Neural progenitor cell (in vitro differentiated cells): ENCODE measurements at places on chromosomes 1 and 21.

DNA sequence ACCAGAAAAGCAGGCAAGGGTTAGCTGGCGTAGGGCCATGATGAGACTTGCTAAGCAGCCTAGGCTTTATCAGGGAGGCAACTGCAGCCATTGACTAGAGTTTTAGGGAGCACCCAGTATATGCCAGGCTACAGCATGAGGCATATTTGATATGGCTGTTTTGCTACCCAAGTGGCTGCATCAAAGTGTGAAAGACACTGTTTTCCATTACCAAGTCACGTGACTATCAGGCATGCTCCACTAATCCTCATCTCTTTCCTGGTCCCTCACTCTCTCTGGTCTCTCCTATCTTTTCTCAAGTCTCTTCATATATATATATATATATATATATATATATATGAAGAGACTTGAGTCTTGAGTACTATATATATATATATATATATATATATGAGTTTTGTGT, 206.7 kb upstream of the POU3F1 start:
- DNase-seq, result no peak

- no peak for DNase-seq
These were observed 297.1 kb upstream of the ZRANB2 start for GRCh38 chr1:71377886-71378285.

DNA sequence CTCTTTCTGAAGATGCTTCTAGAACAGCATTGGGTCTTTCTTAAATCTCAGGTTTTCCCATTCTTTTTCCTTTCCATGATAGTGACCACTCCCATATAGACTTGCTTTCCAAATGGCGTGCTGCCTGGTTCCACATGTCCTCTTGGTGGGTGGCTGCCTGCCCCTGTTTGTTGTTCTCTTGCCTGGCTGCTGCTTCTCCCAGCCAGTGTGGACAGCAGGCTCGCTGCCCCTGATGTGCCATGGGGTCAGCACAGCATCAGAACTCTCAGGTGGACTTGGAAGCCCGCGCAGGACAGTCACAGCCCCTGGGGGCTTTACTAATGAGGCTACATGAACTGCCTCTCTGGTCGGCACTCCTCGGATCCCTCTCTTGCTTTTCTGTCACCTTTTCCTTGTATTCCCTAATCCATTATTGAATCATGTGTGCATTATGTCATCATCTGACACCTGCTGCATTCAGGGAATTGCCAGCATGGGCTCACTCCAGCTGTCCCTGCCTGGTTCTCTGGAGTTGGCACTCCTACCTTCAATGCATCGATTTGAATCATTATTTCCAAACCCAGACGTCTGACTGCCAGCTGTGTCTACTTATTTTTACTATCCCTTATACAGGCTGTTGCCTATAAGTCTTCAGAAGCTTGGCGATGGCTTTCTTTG, 100.5 kb upstream of the COA6 start:
- no peak for DNase-seq

DNA sequence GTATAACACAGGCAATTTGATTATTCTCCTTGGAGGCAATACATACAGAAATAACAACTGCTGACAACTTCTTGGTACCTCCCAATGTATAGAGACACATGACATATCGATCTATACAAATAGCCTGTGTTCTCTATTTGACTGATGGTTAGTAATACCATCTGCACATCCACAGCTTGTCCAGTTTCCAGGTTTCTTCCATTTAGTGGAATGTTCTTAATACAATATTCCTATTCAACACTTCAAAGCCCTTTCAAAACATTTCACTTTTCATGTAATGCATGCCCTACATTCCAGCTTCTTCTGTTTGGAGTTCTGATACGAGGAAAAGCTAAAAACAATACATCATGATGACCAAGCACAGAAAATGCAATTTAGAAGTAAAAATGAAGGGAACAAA, 37.0 kb upstream of the GORAB start:
- DNase-seq, result no peak

GRCh38 chr1:218461351-218461750, 116.2 kb downstream of the TGFB2 start:
- no peak for DNase-seq

DNA sequence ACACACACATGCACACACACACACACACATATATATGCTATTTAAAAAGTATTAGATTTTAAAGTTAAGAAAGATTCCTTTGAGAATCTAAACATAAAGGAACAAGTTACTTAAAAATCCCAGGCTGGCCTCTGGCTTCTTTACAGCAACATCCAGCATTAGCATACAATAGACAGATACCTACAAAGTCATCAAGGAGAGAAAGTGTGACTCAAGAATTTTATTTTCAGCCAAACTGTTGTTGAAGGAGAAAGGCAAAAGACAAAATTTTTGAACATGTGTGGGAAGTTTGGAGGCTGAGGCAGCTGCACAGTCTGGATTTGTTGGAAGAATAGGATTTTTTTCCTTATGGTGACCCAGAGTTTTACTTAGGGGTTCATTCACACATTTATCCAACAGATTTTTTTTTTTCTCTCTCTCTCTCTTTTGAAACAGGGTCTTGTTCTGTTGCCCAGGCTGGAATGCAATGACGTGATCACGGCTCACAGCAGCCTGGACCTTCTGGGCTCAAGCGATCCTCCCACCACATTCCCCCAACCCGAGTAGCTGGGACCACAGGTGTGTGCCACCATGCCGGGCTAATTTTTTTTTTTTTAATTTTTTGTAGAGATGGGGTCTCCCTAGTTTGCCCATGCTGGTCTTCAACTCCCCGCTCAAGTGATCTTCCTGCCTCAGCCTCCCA, 24.0 kb upstream of the SPOCD1 start:
- DNase-seq, result no peak

DNA sequence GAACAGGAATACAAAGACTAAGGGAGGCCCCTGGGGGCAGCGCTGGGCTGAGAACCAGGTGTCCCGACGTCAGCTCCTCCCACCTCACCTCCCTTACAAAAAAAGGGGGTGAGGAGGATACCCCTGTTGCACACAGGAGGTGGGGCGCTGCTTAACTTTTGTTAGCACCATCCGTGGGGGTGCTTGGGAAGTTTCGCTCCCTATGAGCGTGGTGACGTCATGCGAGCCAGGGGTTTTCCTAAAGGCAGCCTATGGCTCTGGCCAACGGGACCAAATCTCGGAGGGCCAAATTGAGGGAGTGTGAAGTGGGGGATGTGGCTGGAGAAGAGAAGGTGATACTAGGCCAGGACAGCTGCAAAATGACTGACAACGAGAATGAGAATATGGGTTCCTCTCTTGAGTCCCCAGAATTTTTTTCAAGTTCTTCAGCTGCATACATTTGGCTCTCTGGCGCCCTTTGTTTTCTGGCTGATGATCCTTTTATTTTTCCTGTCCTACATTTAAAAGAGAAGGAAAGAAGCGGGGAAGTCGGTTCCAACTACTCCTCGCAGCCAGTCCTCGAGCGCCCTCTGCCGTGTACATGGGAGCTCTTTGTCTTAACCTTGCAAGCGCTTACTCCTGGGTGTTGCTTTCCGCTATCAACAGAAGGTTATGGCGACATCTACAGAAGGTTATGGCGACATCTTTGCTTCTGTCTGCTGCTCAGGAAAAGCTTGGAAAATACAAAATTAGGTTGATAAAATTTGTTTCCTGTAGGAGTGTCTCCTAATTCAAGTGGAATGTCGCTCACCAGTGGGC, 48.0 kb upstream of the ZC3H11B start:
- peak; percentile 92 for DNase-seq

DNA sequence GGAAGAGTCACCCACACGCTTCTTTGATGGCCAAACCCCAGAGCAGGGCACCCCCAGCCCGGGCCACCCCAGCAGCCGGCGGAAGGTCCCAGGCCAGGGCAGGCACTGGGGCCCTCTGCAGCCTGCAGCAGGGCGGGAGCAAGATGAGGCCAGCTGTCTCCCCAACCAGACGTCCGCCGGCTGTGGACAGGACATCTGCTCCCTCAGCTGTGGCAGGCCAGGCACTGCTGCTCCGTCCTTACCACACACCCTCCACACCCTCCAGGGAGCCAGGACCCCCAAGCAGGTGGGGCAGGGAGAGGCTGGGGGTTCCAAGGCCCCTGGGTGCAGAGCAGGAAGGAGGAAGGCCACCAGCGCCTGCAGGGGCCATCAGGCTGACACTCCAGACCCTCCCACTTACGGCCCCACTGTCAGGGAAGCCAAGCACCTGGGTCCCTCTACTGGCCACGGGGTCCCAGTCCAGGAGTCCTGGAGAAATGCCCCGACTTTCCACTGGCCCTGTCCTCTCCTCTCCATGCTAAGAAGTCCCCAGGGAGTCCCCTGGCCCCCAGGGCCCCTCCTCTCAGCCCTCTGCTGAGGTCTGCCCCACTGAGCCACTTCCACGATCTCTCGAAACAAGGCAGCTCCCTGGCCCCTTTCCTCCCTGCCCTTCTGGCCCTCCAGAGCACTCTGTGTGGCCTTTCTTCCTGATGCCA, 5.6 kb downstream of the WNT9A start:
- peak; percentile 65 for DNase-seq

DNA sequence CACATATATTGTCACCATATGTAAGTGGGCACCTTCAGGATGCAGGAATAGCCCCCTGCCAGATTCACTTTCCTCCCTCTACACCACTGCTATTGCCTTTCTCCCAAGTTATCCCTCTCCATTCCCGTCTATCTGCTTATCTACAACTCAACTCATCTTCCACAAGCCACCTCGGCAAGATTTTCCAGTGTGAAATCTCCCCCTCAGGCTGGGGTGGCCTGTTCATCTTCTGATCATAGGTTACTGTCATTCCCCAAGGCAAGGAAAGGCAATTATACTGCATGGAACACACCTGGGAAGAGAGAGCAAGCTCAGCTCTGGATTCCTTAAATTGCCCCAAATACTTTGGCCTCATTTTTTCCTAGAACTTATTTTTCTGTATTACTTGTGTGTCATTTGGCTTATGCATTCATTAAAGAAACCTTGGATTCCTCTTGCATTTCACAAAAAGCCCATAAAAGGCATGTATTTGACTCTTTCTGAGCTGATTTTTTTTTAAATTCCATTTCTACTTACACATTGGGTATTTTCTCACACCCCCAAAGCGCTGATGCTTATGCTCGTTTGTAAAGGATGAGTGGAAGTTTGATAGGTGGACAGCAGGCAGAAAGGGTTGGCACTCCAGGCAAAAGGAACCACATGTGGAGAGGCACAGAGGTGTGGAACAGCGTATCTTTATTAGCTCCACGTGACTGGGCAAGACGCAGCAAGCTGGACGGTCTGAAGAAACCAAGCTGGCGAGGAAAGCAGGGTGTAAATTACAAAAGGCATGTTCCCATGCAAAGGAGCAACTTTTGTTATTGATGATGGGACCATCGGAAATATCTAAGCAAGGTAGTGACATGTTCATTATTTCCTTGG, 169.7 kb upstream of the RAB4A start:
- DNase-seq, result no peak

- DNase-seq, result no peak
These were observed 121.7 kb downstream of the SLC30A10 start for GRCh38 chr1:219806642-219807041.

DNA sequence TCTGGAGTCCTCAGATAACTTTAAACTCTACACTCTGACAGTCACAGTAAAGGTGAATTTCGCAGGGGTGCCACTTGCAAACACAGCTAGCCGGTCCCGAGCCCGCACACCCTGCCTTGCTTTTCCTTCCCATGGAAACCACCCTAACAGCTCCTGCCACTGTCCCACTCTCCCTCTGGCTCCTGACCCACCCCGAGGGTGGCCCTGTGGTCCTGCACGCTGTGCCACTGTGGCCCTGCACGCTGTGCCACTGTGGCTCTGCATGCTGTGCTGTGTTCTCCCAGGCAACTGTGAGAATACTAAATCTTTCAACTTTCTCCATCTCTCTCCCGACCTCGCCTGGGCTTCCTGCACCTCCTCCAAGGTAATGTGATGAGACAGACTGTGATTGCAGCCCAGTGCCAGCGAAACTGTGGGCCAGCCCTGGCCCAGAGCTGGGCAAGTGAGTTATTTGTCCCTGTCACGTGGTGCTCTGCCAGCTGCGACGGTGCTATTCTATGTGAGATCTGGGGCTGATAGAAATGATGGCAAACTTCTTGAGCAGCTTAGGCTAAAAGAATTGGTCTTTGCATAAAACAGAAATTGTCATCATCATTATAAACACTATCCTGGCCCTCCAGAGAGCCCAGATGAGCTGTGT, 63.4 kb upstream of the TARBP1 start:
- no peak for DNase-seq

DNA sequence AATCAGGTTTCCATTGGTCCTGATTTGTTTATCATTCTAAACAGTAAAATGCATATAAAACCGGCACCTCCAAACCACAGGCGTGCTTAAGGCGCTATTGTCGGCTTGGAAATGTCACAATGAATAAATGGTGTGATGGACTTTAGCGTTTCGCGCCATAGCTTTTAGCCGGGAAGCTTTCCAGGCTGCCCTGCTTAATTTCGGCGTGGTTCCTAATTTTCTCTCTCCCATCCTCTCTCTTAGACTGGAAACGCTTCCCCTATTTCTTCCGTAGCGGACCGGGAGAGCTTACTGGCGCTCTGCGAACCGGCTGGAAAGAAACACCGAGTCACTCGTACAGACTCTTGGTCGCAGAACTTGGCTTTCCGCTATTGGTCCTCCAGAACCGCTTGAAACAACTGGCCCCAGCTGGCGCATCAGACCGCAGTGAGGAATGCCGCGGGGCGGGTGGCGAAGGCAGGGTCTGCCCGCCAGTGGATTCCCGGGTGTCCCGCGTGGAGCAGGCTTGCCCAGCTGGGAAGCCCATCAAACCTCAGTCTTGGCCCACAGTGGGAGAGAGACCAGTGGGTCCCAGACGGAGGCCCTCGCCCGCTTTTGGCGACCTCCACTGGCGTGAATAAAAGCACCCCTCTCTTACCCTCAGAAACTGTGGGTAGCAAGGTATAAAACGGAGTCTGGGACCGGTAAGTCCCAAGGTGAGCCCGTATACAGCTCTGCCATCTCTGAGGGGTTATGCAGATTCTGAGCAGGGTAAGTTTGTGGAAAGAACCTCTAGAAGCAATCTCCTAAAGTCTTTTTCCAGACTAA, 4.0 kb upstream of the LHX8 start:
- peak; percentile 68 for DNase-seq

DNA sequence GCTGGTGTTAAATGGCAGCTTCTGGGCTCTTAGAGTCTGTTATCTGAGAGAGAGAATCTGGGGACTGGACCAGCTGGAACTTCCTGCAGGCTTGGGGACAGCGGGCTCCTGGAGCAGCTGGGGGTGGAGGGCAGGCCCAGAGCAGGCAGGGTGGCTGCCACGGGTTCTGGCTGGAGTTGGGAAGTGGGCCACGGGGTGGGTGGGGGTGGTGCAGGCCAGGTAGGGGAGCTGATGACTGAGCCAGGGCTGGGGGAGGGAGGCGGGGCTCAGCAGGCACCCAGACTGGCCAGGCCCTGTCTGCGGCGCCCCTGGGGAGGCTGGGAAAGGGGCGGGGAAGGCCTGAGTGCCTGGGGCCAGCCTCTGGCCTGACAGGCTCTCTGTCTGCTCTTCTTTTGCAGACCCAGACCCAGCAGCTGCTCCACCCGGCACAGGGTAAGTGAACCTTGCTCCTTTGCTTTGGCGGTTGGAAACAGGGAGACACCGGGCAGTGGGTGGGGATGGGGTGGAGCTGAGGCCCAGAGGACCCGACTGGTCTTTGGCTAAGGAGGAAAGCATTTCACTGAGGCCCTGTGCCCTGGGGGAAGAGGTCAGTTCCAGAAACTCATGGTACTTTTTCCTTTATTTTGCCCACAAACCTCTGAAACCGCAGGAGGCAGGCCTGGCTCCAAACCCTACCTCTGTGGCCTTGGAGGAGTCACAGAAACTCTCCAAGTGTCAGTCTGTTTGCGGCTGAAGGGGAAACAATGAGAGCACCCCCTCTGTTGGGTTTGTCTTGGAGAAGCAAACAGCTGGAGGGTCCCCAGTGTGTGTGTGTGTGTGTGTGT, 48.8 kb downstream of the ARHGEF10L start:
- peak; percentile 39 for DNase-seq
